Spleen (tissue), 13 donors: ENCODE measurements at places on chromosomes 6 and 20.
A peak's percentile ranks its signal among the peaks of the same experiment; 100 is the strongest.

DNA sequence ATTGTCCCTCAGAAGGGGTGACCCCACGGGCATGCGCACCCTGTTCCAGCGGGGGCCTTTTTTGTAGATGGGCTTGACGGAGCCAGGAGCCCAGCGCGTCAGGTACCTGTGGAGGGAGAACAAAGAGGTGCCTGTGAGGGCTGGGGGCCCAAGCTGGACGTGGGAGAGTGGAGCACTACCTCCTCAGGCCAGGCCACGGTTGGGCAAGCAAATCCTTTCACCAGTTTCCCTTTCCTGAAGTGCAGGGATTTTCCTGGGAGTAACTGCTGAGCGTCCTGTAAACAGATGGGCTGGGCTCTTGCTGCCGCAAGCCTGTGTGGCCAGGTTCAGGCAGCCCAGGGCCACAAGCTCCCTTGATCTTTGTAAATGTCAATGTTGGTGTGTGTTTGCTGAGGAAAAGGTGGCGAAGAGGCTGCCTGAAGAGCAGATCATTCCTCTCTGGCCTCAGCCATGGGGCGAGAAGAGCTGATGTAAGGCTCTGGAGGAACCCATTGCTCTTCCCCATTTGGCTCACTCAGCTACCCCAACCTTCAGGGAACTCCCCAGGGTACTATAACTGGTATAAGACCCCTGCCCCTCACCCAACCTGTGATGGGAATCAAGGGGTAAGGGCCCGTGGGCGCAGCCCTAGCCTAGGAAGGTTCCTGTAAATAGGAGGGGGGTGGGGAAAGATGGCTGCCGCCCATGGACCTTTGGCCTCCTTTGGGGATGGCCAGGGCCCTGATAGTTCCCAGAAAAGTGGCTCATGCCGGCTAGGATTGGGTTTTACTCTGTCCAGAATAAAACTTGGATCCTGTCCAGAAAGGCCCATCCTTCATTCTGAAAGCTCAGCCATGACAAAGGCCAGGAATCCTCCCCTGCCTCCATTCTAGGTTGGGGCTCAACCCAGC lies 15.5 kb downstream of the MRPS18A start:
- H3K4me3 ChIP-seq: no peak overlapping the region
- peak overlapping the region; percentile 41 for H3K27ac ChIP-seq
- no peak for DNase-seq
- H3K4me1 ChIP-seq: peaks cover 62% of the 10 kb centered on the region
- peaks cover 5% of the 10 kb centered on the region for H3K36me3 ChIP-seq
- H3K27me3 ChIP-seq: no peaks in the 10 kb centered on the region

DNA sequence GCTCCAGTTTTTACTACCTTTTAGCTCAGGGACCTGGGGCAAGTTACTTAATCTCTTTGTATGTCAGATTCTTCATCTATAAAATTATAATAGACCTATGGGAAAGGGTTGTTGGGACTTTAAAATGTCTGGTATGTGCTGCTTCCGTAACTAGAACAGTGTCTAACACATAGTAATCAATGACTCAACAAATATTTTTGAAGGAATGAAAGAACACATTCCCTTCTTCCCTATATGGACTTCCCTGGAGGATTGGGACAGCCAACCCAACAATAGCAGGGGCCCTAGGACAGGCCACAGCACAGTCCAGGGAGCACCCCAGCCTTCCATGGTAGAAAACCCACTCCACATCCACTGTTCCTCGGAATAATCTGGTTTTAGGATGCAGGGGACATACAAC lies 50.7 kb upstream of the TPD52L1 start:
- DNase-seq: no peak
- H3K4me1 ChIP-seq: peaks cover 18% of the 10 kb centered on the region
- no peaks in the 10 kb centered on the region for H3K36me3 ChIP-seq
- H3K4me3 ChIP-seq: no peak overlapping the region

DNA sequence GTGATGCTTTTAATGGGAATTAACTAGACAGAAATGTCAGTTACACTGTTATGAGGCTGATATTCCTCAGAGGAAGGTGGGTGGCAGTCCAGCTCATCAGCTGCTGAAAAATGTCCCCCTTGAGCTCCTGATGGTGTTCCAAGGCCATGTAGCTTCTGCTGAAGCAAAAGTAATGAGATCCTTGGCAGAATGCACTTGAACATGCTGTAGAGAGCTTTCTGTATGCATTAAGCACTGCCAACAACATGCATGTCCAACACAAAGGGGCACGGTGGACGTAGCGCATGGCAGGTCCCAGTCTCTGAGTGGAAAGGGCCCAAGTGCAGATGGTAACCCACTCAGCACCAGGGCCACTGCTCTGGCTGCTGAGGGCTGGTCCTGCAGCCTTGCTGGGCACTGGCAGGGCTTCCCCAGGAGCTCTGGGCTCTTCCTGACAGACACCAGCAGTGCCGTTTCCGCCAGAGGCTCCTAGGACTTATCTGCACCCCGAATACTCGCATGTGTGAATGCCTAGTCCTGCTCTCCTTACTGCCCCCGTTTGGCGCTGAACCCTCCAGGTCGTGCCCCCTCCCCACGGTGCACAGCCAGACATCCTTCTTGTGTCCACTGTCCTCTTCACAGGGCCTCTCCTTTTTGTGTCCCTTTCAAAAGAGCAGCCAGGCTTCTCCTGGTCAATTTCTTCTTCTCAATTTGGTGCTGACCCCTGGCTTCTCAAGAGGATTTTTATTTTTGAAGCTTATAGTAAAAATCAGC lies 18.6 kb upstream of the SYNDIG1 start:
- no peaks in the 10 kb centered on the region for H3K27me3 ChIP-seq
- no peaks in the 10 kb centered on the region for H3K4me1 ChIP-seq
- H3K27ac ChIP-seq: no peak overlapping the region
- DNase-seq: no peak
- no peaks in the 10 kb centered on the region for H3K36me3 ChIP-seq

- H3K27me3 ChIP-seq: no peaks in the 10 kb centered on the region
- peaks cover 38% of the 10 kb centered on the region for H3K4me1 ChIP-seq
- H3K27ac ChIP-seq: no peak overlapping the region
- no peaks in the 10 kb centered on the region for H3K36me3 ChIP-seq
- DNase-seq: no peak
- H3K4me3 ChIP-seq: no peak overlapping the region
Observed at GRCh38 chr6:149056777-149057463, 260.6 kb upstream of the TAB2 start.

- peak overlapping the region; percentile 26 for H3K27ac ChIP-seq
- H3K27me3 ChIP-seq: no peaks in the 10 kb centered on the region
- DNase-seq: no peak
- peaks cover 64% of the 10 kb centered on the region for H3K4me1 ChIP-seq
- no peaks in the 10 kb centered on the region for H3K36me3 ChIP-seq
- no peak overlapping the region for H3K4me3 ChIP-seq
Observed at GRCh38 chr6:119446115-119446554, 96.6 kb upstream of the MAN1A1 start.

- H3K27me3 ChIP-seq: peaks cover 61% of the 10 kb centered on the region
- H3K36me3 ChIP-seq: no peaks in the 10 kb centered on the region
- peak overlapping the region; percentile 52 for H3K4me3 ChIP-seq
- H3K4me1 ChIP-seq: peaks cover 21% of the 10 kb centered on the region
Observed at GRCh38 chr6:138107752-138108592, 753 bp upstream of the PERP start.
